NCI-H1417 (cell line): ENCODE measurements at places on chromosomes 2 and 18.

DNA sequence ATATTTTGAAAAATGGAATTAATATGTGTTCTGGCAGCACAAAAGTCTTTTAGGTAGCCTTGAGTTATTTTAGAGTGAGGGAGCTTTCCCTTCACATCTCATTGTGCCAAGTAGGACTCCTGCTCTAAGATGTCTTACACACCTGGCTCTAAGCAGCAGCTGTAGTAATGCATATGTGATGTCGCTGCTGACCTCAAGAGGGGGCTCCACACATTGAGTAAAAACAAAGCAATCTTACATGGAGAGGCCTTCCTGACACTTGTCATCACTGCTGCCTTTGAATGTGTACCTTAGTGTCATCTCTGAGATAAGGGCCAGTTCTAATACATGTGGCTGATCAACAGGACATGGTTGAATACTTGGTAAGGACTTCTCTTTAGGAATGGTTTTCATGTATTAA is 75.8 kb downstream of the ACTR3 start:
- peak; percentile 8 for DNase-seq

DNA sequence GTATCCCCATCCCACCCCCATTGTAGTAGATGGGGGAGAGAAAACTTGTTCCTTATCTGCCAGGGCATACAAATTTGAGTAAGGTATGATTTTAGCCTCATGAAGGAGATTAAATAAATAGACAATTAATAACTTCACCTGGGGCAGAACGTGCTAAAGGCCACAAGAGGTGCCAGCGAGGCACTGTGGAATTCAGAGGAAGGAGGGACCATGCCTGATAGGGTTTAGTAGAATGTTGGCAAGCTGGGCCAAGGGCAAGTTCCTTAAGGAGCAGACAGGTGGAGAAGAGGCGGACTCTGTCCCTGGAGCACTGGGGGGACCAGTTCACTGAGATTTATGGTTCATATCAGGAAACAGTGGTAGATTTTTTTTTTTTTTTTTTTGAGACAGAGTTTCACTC is 22.5 kb downstream of the STAMBP start:
- DNase-seq: no peak

GRCh38 chr2:148963461-148963860 is 75.0 kb upstream of the LYPD6B start:
- no peak for DNase-seq

- DNase-seq: no peak
Measured at GRCh38 chr2:148493822-148494563, 150.6 kb upstream of the EPC2 start.

DNA sequence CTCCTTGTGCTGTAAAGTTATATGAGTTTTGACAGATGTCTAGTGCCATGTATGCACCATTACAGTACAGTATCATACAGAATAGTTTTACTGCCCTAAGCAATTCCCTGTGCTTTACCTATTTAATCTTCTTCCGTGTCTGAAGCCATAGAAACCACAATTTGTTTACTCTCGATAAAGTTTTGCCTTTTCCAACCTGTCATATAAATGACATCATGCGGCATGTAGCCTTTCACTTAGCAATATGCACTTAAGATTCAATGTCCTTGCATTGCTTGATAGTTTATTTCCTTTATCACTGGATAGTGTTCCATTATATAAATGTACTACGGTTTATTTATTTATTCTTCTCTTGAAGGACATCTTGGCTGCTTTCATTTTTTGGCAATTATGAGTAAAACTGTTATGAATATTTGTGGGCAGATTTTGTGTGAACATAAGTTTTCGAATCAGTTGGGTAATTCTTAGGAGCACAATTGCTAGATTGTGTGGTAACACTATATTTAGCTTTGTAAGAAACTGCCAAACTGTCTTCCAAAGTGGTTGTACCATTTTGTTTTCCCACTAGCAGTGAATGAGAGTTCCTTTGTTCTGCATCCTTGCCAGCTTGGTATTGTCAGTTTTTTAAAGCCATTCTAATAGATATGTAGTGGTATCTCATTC is 136.8 kb upstream of the MAP3K20 start:
- no peak for DNase-seq

GRCh38 chr18:33372442-33372841 is 68.1 kb downstream of the CCDC178 start:
- DNase-seq: no peak

DNA sequence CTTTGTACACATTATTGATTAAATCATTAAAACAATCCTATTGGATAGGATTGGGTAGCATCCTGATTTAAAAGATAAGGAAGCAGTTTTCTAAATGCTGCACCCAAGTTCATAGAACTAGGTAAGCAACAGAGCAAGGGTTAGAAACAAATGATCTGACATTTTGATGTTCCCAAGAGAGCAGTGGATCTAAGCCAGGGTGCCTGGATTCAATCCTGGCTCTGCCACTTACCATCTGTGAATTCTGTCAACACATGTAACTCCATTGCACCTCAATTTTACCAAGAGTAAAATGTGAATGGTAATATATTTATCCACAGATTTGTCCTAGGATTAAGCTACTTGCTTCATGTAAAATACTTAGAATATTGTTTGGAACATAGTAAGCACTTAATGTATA is 982.6 kb upstream of the FANCL start:
- DNase-seq: no peak

DNA sequence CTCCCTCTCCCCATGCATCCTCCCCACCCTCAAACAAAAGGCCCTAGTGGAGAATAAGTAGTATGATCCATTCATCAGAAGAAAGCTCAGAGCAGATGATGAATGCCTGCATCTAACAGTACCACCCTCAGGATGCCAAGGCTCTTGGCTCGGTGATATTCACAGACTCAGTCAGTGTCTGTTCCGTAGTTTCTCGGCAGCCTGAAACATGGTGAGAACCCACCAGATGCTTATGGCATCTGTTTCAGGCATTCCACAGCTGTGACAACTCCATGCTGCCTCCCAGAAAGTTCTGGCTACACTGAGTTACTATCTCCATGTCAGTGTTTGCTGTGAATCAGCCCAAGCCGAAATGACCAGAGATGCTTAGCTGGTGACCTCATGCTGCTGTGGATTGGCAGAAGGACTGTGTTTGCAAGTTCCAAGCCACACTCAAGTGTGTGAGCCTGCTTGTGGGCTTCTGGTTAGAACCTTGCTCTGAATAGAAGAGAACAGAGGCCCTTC is 83.9 kb downstream of the WDSUB1 start:
- no peak for DNase-seq

- no peak for DNase-seq
Measured at GRCh38 chr2:170034596-170034995, 143.4 kb upstream of the MYO3B start.

DNA sequence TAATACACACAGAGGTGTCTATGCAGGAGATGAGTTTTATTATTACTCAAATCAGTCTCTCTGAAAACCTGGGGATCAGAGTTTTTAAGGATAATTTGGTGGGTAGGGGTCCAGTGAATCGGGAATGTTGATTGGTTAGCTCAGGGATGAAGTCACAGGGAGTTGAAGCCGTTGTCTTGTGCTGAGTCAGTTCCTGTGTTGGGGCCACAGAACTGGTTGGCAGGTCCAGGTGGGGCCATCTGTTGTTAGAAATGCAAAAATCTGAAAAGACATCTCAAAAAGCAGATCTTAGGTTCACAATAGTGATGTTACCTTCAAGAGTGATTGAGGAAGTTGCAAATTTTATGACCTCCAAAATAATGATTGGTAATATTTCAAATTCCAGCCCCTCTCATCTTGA is 86.9 kb downstream of the VSNL1 start:
- no peak for DNase-seq

DNA sequence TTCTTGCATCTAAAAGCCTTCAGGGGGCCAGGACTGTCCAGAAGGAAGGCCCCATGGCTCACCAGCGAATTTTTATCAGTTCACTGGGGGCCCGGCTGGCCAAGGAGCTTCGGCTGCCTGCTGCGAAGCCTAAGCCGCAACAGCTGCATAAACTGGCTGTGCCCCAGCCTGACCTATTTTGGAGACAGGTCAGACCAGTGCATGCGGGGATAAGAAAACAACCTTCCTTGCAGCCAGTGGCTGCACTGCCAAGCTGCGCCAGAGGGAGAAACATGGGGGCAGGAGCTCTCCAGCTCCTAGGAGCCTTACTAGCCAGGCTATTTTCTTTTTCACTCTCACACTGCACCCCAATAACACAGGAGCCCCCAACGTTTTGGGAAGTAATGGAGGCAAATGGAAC is 15.2 kb downstream of the PAX3 start:
- DNase-seq: no peak

- no peak for DNase-seq
Measured at GRCh38 chr2:170896622-170897021, 32.4 kb upstream of the GORASP2 start.
